Activated CD4-positive, alpha-beta T cell treated with anti-CD3 and anti-CD28 coated beads, Interleukin-10, Interleukin-2, amounts not matched to agents 100 ng/mL and 50 ng/mL, durations not matched to agents 16 hours and 8 hours (primary cell): ENCODE measurements at places on chromosomes 6 and 20.

- DNase-seq, result peak; percentile 68
These were observed 55.9 kb upstream of the NUP153 start for GRCh38 chr6:17762651-17763050.

- DNase-seq, result no peak
These were observed 38.4 kb upstream of the TBXT start for GRCh38 chr6:166206066-166206465.

GRCh38 chr6:165181951-165182414, 127.4 kb downstream of the C6orf118 start:
- DNase-seq, result no peak

DNA sequence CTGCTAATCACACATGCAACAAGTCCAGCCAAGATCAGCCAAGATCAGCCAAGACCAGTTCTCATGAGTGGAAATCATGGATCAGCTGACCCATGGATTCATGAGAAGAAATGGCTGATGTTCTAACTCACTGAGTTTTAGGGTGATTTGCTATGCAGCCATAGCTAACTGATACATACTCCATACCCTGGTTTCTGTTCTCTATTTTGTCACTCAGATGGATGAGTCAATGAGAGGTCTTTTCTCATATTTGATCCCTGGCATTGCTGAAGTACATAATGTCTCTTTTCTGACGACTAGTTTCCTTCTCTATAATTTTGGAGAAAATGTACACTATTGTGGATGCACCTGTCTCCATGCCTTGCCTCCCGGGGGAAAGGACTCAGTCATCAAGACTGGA, 118.4 kb upstream of the LY86 start:
- no peak for DNase-seq

DNA sequence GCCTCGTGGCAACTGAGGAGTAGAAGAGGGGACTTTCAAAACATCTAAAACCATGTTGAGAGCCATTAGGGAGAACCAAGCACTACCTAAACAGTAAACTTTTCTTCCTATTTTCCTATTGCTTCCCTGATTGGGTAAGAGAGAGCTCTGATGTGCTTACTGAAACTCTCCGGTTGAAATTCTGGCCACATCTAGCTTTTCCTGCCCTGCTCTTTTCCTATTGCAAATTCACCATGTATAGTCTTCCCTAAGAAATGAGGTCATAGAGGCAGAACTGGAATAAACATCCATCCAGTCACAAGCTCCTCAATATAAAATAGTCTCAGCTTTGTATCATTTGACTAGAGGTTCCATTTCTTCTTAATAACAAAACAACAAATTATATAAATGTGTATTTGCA, 199.5 kb upstream of the CNR1 start:
- DNase-seq, result no peak

DNA sequence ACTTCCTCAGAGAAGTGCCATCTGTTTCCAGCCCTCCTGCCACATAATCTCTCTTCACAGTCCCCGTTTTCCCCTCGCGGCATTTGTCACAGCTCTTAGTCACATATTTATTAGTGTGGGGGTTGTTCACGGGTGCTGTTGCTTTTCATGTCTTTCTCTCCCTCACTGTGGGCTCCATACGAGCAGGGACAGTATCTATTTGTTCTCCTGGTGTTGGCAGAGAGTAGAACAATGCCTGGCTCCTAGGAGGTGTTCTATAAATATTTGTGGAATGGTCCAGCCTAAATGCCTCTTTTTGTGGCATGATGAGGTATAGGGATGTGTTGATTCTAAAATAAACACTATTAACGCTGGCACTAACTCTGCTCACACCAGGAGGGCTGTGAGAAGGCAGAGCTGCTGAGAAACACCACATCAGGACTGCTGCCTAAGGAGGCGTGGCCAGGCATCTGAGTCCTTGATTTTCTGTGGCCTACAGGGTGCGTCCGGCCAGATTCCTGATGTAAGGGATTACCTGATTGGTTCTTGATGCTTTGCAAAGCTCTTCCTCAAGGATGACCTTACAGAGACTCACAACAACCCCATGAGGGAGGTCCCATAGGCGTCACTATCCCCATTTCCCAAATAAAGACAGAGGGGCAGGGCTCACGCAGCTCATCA, 219.8 kb upstream of the ARID1B start:
- no peak for DNase-seq

DNA sequence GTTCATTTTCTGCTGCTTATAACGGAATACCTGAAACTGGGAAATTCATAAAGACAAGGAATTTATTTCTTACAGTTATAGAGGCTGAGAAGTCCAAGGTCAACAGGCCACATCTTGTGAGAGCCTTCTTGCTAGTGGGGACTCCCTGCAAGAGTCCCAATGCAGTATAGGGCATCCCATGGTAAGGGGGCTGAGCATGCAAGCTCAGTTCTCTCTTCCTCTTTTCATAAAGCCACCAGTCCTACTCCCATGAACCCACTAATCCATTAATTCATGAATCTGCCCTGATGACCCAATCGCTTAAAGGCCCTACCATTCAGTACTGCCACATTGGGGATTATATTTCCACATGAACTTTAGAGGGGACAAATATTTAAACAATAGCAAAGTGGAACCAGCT, 26.5 kb downstream of the CYB5R4 start:
- no peak for DNase-seq

DNA sequence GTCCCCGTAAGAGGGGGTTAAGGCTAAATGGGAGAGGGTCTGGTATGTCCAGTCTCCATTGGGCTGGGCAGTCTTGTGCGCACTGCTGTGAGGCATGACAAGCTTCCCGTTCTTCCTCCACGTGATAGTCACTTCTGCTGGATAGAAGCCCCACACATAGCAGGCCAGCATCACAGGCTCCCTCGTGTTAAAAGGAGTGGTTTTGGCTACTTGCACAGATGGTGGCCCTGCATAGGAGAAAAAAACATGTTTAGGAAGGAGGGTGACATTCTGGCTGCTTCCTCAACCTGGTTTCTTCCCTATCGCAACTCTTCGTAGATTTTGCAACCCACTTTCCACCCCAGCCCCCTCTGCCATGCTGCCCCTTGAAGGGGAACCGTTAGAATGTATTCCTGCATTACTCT, 3.6 kb downstream of the HLA-DMB start:
- DNase-seq, result no peak

DNA sequence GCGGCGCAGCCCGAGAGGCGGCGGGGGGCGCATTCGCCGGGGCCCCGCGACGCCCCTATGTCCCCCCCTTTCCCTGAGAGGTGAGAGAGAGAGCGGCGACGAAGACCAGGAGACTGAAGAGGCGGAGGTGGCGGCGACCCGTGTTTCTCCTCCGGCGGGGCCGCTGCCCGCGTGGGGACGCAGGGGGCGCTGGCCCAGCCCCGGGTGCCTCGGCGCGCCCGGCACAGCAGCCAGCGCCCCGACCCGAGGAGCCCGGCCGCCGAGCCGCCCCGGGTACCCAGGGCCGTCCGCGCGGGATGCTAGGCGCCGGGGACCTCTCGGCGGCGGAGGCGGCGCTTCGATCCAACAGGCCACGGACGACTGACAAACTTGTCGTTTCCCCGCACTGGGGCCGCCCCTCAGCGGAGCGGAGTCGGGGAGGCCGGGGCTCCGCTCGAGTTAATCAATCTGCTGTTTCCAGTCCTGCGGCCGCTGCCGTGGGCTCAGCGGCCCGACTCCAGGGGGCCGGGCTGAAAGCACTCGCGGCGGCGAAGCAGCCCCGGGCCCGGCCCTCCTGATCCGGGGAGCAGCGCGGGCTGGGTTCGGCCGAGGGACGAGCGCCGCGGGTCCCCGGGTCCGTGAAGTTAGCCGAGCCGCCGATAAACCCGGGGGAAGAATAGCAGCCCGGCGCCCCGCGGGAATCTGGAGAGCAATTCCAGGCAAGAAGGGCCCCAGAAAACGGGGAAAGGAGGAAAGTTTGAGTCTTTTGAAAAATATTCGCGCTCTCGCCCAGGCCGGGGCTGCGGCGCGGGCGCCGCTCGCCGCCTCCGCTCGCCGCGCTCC, 631 bp downstream of the MDGA1 start:
- DNase-seq, result peak; percentile 46

DNA sequence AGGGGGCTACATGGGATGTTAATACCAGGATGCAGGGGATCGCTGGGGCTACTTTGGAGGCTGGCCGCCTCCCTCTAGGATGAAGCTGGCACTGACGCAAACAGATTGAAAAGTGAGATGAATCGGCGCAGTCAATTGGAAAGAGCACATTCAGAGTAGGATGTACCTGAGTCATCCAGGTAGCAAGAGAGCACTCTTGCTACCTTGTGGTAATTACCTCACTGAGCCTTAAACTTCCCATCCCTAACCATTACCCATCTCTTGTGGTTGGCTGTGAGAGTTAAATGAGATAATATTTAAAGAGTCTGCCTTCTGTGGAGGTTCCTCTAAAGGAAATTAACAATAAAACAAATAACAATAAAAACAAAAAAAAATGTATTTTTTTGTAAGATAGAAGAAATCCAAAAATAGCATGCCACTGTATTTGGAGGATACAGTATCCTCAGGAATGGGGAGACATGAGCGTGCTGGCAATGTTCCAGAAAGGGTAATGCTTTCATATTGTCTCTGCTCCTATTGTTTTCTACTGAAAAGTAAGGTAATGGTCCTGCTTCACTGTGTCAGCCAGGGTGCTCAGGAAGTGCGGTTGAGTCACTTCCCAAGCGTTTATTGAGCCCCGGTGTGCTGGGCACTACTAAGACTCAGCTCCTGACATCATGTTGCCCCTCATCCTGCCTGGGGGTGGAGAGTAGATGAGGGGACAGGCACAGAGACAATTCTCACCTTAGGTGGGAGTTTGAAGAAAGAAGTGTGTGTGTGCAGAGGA, 301.1 kb downstream of the EYA4 start:
- peak; percentile 35 for DNase-seq

DNA sequence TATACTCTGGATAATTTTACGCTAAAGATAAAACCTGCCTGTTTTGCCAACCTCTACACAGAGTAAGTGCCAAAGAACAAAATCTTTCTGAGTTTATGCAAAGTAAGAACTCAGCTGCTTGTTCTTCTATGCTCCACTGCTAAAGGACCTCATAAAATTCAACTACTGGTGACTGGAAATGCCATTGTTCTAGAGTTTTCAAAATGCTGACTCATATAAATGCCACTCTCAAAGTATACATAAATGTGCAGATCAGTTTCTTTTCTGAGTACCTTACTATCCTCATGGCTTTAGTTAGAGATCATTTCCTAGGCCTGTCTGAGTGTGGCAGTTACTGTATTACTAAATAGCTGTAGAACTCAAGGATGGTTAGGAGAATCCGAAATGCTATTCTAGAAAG, 45.6 kb downstream of the LYRM4 start:
- no peak for DNase-seq

DNA sequence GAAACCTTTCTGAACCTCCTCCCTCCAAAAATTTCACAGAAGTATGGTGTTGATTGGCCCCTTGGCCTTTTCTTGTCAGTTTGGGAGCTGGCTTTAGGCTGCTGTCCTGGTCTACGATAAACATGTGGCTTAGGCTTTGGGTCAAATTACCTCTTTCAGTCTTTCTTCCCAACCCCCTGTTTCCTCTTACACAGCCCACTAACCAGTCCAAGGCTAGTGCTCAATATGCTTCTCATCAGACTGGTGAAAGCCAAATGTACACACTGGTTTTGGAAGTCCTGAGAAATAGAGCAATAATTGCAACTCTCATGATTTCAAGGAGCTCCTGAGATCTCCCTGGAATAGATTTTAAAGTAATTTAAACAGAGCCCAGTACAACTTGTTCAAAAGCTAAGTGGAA, 933.7 kb upstream of the GJE1 start:
- DNase-seq, result no peak

- DNase-seq, result peak; percentile 75
These were observed 31.1 kb downstream of the NTSR1 start for GRCh38 chr20:62739581-62740285.

DNA sequence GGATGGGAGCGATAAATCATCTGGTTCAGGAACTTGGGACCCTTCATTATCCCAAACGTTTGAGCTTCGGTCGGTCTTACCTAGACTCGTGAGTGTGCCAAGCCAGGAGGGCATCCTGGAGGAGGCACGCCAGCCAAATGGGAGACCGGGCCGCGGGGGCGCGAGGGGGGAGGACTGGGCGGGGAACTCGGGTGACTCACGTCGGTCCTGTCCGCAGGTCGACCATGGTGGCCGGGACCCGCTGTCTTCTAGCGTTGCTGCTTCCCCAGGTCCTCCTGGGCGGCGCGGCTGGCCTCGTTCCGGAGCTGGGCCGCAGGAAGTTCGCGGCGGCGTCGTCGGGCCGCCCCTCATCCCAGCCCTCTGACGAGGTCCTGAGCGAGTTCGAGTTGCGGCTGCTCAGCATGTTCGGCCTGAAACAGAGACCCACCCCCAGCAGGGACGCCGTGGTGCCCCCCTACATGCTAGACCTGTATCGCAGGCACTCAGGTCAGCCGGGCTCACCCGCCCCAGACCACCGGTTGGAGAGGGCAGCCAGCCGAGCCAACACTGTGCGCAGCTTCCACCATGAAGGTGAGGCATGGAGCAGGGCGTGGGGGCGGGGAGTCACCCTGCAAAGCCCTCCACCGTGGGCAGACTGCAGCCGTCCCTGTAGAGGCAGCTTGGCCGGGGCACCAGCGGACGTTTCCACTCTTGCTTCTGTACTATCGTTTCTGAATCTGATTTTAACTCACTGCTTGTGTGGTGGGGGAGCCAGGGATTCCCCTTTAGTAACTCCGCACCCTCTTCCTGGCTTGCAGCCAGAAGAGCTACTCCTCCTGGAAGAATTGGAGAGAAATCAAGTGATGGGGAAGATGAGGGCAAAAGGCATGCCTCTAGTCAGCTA, 2.7 kb downstream of the BMP2 start:
- no peak for DNase-seq

- no peak for DNase-seq
These were observed 17.8 kb downstream of the LRFN2 start for GRCh38 chr6:40569162-40569910.

GRCh38 chr6:80523010-80523409, 416.5 kb downstream of the BCKDHB start:
- DNase-seq, result no peak

DNA sequence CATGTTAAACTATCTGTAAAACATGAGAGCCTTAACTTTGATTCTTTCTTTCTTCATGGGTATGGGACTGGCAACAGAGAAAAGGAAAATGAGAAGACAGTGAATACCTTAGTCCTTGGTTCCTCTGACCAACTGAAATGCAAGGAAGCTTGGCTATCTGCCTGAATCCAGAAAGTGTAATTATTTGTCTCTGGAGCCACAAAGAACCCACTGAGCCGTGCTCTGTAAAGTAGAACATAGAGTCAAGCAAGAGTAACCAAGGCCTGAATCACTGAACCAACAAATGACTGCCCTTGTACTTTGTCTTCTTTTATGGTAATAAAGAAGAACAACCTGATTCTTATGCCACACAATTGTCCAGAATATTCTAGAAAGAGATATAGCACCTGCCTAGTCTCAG, 27.6 kb downstream of the PKHD1 start:
- DNase-seq, result no peak
